ENCODE measurements at places on chromosomes 4 and X.

DNA sequence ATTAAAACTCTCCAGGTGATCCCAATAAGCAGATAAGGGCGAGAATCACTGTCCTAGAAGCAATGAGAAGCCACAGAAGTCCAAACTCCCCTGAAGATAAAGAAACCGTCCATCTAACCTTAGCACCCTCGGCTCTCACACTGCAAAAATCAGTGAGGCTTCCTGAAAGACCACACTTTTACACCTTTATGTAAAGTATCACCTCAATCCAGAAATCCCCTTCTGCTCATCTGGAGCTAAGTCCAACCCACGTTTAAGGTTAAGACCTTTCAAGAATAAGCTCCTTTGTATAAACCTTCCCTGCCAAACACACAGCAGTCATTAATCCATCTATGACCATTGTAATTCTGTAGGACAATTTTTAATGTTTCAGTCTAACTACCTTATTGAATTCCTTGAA is 41.7 kb downstream of the LIN54 start:
- peaks cover 57% of the 10 kb centered on the region for H3K36me3 ChIP-seq
- H3K27me3 ChIP-seq: no peaks in the 10 kb centered on the region
- DNase-seq: no peak
- no peak overlapping the region for H3K27ac ChIP-seq
- no peak overlapping the region for H3K4me3 ChIP-seq
- H3K4me1 ChIP-seq: peaks cover 7% of the 10 kb centered on the region

DNA sequence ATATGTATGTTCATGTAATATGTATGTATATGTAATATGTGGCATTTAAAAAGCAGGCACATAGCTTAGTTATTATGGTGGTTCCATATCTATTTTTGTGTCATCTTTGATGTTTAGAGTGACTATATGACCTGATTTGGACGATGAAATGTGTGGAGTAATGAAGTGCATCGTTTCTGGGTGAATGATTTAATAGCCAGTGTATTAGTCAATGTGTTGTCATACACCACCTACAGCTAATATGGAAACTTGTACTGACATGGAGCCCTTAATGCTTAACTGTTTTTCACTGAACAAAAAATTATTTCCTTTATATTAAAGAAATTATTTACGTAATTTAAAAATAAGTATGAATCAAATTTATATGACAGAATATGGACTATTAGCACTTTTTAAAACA is 292.3 kb upstream of the FSTL5 start:
- no peak overlapping the region for H3K4me3 ChIP-seq
- no peak overlapping the region for H3K27ac ChIP-seq
- no peak for DNase-seq
- H3K36me3 ChIP-seq: no peaks in the 10 kb centered on the region
- no peaks in the 10 kb centered on the region for H3K4me1 ChIP-seq

DNA sequence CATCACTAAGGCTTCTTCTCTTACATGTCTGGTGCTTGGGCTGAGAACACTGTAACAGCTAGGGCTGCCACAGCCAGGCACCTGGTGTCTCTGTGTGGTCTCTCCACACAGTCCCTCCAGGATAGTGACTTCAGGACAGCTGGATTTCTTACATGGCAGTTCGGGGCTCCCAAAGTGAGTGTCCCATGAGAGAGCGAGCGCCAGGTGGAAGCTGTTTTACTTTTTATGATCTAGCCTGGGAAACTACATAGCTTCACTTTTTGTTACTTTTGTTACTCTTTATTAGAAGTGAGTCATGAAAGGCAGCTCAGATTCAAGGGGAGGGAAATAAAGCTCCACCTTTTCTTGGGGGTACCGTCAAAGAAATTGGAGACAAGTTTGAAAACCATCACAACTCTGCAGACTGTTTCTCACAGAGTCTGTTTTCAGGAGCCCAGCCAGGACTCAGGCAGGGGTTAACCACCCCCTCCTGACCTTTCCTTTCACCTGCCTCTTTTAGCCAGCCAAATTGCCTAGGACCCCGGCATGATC is 373.0 kb downstream of the MID1IP1 start:
- peaks cover 18% of the 10 kb centered on the region for H3K4me1 ChIP-seq
- no peaks in the 10 kb centered on the region for H3K36me3 ChIP-seq
- H3K27ac ChIP-seq: peak overlapping the region; percentile 87
- peak overlapping the region; percentile 57 for H3K4me3 ChIP-seq

DNA sequence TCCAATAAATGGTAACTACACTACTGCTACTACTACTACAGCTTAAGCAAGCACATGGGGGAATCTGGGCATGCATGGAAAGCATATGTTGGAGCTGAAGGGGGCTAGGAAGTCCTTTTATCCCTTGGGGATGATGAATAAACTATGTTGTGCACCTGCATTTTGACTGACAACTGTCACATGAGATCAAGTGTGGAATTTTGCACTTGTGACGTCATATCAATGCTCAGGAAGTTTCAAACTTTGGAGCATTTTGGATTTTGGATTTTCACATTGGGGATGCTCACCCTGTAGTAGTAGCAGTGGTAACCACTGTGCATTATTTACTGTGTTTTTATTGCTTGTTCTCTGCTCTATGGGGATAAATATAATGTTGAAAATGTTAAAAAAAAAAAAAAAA is 100.5 kb upstream of the SMAD1 start:
- no peak for DNase-seq
- no peaks in the 10 kb centered on the region for H3K36me3 ChIP-seq
- H3K4me3 ChIP-seq: no peak overlapping the region
- H3K27ac ChIP-seq: no peak overlapping the region

DNA sequence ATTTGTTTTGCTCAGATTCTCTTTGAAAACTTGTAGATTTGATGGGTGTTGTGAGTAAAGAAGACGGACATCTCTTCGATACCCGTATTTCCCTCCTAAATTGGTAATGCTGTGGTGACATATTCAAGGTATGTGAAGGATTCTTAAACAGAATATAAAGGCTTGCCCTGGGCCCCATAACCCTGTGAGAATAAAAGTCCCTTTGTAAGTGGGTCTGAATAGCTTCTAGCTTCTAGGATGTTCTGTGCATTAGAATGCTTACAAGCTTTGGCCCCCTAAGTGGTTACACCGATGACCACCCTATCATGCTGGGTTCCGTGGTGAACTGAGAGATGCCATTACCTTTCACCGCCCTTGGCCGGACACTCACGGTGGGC is 574 bp upstream of the MOB1B start:
- H3K36me3 ChIP-seq: peaks cover 9% of the 10 kb centered on the region
- H3K4me1 ChIP-seq: peaks cover 18% of the 10 kb centered on the region
- no peak for DNase-seq
- H3K4me3 ChIP-seq: peak overlapping the region; percentile 98
- no peaks in the 10 kb centered on the region for H3K27me3 ChIP-seq
